ENCODE measurements at places on chromosomes 1 and 21.

DNA sequence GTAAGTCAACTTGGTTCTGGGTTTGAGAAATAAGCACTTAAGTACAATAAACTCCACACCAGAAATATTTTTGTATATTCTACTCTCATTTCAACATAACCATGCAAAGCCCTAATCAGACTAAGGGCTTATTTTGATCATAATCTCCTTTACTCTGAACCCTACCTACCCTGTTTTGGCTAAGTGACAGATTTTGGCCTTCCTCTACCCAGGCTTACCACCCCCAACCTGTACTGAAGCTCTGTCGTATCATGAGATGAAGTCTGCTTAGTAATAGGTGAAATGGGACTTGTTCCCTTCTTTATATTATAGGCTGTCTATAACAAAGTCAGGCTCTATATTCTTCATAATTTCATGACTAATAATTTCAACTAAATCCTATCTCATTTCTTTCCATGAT, 135.5 kb downstream of the RERE start:
- no peak for DNase-seq

GRCh38 chr1:171563675-171564074, 58.4 kb upstream of the MYOCOS start:
- no peak for DNase-seq

GRCh38 chr1:224192082-224192788, 9.2 kb downstream of the DEGS1 start:
- no peak for DNase-seq

- DNase-seq: no peak
Measured at GRCh38 chr1:5156416-5157120, 502.2 kb downstream of the AJAP1 start.

- DNase-seq: no peak
Measured at GRCh38 chr1:39213511-39214002, 9.1 kb downstream of the MACF1 start.

- DNase-seq: no peak
Measured at GRCh38 chr1:239718571-239718970, 332.2 kb downstream of the CHRM3 start.

Data from activated CD8-positive, alpha-beta memory T cell treated with anti-CD3 and anti-CD28 coated beads for 1 hour (primary cell).